ENCODE measurements at places on chromosomes 2 and 18.

DNA sequence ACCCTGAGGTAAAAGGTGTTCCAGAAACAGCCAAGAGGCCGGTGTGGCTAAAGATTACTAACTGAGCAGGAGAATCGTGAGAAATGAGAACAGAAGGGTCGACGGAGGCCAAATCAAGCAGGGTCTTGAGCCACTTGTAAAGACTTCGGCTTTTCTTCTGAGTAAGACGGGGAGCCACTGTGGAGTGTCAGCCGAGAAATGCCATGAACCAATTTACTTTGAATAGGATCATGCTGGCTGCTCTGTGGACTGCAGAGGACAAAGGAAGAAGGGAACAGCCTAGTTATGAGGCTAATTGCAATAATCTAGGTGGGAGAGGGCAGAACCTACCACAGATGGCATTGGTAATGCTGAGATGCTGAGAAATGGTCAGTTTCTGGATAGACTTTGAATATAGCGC lies 16.8 kb downstream of the VIT start:
- no peak for DNase-seq

DNA sequence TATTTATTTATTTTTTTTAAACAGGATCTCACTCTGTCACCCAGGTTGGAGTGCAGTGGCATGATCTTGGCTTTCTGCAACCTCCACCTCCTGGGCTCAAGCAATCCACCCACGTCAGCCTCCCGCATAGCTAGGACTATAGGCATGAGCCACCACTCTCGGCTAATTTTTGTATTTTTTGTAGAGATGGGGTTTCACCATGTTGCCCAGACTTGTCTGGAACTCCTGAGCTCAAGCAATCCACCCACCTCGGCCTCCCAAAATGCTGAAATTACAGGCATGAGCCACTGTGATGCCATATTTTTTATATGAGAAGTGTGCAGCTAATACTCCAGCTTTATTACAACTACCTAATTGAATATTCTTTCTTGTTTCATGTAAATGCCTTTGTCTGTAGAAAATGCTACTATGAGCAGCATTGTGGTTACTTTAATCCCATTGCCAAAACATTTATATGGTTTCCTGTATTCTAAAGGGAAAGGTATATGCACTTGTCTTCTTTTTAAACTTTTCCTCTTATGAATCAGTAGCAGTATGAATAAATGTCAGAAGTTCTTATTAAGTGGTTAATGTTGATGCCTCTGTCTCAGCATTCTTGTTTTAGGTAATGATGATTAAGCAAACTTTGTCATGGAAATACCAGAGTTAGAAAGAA lies 9.5 kb upstream of the BCL2L11 start:
- no peak for DNase-seq

DNA sequence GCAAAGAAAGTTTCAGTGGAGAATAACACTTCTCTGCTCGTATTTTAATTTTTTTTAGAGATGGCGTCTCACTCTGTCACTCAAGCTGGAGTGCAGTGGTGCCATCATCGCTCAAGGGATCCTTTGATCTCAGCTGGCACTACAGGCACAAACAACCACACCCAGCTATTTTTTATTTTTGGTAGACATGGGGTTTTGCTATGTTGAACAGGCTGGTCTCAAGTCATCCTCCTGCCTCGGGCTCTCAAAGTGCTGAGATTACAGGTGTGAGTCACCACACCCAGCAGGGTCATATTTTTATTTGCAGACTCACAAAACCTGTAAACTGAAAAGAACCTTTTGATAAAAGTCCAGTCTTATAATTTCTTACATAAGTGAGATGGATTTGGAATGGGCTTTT lies 2.6 kb downstream of the TRAK2 start:
- no peak for DNase-seq

GRCh38 chr2:136008205-136008865 lies 22.9 kb upstream of the DARS1 start:
- peak; percentile 72 for DNase-seq

- no peak for DNase-seq
Measured at GRCh38 chr2:100692381-100692780, 127.6 kb upstream of the NPAS2 start.

GRCh38 chr2:44826601-44827000 lies 114.9 kb upstream of the SIX3 start:
- no peak for DNase-seq

- no peak for DNase-seq
Measured at GRCh38 chr2:148221166-148221565, 200.3 kb downstream of the MBD5 start.

GRCh38 chr18:36249392-36249791 lies 48.1 kb upstream of the FHOD3 start:
- no peak for DNase-seq

- DNase-seq, result no peak
Measured at GRCh38 chr2:20035955-20036666, 15.3 kb downstream of the LAPTM4A start.

DNA sequence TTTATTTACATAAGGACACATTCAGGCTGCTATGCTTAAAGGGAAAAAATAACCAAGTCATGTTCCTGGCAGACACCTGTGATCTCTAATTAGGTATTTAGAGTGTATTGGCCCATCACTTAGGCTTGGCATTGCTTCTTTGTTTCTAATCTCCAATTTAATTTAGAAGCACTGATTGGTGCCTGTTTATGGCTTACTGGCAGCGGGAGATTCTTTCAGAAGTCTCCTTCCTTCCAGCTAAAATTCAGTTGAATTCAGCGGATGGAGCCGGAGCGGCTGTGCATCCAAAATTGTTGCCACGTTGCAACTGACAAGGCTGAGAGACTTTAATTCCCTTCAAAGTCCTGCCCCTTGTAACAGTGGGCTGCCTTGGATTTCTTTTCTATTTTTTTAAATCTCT lies 66.5 kb downstream of the VWA3B start:
- DNase-seq, result no peak

DNA sequence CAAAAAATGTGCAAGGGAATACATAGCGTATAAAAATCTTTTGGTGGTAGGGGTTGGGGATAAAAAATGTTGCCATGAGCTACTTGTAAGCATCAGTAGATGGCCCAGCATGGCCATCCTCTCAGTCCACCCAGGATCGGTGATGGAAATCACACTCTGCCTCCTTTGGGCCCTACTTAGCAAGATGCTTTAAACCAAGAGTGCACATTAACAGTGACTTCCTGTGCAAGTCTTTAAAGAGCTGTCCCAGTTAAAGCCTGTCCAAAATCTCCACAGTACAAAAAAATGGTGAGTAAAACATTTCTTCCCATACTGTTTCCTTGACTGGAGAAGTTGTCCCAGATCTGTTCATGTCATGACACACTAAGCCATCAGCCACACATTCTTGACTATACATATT lies 18.0 kb downstream of the ANKRD44 start:
- DNase-seq, result no peak

DNA sequence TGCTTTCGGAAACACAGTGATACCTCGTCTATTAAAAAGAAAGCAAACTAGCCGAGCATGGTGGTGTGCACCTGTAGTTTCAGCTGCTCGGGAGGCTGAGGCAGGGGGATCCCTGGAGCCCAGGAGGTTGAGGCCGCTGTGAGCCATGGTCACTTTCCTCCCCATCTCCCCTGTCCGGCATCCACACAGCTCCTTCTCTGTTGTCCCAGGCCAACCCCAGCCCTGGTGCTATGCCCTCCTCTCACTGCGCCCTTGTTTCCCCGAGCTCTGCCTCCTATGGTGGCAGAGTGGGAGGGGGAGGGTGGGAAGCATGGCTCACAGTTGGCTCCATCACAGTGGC lies 15.4 kb downstream of the RTP5 start:
- DNase-seq, result no peak

DNA sequence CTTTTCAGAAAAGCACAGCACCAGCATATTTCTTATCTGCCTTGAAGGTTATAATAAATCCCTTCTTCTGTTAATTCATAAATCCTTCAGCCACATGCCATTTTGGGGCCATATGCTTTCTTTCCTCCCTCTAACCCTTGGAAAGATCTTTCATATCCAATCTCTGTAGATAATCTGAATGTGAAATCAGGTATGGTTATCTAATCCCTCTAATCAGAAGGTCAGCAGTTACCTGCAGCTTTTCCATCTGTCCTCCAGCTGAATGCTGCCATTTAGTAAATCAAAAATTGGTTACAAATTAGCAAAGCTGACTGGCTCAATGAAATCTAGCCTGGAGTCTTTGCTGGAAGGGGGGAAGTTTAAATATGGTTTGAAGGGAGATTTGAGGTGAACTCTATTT lies 230.5 kb downstream of the PIK3C3 start:
- no peak for DNase-seq

DNA sequence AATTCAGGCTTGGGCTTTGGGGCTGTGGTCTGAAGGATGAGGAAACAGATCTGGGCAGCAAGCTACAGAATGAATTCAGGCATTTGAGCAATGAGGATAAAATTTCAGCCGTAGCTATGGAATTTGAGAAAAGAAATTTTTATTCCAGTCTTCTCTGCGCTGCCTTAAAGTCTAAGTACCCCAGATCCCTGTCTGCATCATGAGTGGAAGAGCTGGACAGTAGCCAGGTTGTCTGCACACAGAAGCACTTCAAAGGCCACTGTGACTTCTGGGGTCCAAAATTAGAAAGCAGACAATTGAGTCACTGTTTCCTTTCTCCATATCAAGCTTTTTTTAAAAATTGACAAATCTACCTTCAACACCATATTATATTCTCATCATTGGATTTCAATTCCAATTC lies 787.6 kb upstream of the GCFC2 start:
- DNase-seq, result no peak

- no peak for DNase-seq
Measured at GRCh38 chr2:83565626-83566025, 893.5 kb downstream of the SUCLG1 start.

GRCh38 chr2:110173523-110173922 lies 31.3 kb downstream of the NPHP1 start:
- no peak for DNase-seq

DNA sequence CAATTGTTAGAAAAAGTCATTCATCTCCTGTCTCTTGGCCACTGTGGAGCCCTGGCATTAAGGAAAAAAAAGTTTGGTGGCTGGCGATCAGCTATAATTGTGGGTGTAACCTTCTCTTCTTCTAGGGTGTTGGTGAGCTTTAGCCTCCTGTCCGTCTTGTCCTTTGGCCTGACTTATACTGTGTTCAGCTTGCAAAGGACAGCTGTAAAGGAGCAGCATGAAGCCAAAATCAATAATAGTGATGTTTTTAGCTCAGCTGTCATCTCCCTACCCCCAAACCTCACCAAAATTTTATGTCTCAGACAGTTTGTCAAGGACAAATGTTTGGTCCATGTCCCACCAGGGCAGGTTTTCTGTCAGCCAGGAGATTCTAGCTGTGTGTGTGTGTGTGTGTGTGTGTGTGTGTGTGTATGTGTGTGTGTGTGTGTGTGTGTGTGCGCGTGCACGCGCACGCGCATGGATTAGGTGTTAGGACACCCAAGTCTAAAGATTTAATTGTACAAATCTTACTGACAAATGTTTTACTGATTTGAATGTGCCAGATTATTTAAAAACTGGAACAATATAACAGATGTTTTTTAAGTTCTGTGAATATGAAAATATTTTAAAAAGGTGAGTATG lies 109.2 kb downstream of the PTPRM start:
- no peak for DNase-seq

DNA sequence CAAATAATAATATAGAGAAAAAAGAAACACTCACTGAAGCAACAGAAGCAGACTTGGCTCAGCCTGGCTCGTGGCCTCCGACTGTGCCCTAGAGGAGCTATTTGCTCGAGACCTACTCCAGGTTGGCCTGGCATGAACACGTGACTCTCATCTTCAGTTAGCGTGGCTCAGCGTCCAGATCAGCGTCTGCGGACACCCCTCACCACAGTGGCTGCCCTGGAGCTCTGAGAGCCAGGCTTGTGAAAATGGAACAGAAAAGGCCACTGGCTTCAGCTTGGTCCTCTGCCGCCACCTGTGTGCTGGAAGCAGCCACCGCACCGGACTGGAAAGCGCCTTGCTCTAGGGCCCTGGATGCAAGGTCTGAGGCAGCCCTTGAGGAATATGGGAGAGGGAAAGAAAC lies 1184.0 kb upstream of the GYPC start:
- DNase-seq, result no peak

DNA sequence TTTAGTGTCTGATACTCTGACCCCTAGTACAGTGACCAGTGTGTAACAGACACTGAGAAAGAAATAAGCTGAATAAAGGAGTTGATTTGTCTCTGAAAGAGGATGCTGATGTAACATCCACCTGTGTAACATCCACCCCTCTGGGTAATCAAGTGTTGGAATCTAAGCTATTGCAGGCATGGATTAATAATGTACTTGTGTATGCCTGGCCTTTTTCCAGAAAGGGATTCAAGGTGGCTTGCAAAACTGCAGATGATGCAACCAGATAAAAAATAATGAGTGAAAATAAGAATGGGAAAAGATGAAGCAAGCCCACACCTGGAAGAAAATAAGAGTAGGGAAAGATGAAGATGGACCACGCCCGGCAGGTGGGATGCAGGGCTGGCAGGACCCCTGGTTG lies 48.2 kb upstream of the FOXI3 start:
- no peak for DNase-seq

- DNase-seq, result no peak
Measured at GRCh38 chr2:204505946-204506345, 39.3 kb upstream of the PARD3B start.

- no peak for DNase-seq
Measured at GRCh38 chr2:61018318-61018755, 282 bp upstream of the PUS10 start.

DNA sequence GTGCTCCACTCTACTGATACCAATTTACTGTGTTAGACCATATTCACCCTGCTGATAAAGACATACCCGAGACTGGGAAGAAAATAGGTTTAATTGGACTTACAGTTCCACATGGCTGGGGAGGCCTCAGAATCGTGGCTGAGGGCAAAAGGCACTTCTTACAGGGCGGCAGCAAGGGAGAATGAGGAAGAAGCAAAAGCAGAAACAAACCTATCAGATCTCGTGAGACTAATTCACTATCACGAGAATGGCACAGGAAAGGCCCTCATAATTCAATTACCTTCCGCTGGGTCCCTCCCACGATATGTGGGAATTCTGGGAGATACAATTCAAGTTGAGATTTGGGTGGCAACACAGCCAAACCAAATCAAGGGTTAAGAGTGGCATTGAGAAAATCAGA lies 65.2 kb downstream of the LDLRAD4 start:
- DNase-seq, result no peak

- DNase-seq, result no peak
Measured at GRCh38 chr2:163944347-163944737, 208.5 kb upstream of the FIGN start.

DNA sequence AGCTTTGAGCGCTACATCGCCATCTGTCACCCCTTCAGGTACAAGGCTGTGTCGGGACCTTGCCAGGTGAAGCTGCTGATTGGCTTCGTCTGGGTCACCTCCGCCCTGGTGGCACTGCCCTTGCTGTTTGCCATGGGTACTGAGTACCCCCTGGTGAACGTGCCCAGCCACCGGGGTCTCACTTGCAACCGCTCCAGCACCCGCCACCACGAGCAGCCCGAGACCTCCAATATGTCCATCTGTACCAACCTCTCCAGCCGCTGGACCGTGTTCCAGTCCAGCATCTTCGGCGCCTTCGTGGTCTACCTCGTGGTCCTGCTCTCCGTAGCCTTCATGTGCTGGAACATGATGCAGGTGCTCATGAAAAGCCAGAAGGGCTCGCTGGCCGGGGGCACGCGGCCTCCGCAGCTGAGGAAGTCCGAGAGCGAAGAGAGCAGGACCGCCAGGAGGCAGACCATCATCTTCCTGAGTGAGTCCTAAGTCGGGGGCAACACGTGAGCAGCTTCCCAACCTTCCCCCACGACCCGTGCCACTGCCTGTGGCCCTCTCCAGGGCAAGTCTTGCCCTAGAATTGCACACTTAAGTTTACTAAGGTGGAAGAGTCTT lies 928 bp downstream of the GPR39 start:
- no peak for DNase-seq

GRCh38 chr18:32530947-32531651 lies 60.4 kb upstream of the GAREM1 start:
- no peak for DNase-seq
